Germinal center (tissue), 1 donor: ENCODE measurements at places on chromosomes 5 and 9.

DNA sequence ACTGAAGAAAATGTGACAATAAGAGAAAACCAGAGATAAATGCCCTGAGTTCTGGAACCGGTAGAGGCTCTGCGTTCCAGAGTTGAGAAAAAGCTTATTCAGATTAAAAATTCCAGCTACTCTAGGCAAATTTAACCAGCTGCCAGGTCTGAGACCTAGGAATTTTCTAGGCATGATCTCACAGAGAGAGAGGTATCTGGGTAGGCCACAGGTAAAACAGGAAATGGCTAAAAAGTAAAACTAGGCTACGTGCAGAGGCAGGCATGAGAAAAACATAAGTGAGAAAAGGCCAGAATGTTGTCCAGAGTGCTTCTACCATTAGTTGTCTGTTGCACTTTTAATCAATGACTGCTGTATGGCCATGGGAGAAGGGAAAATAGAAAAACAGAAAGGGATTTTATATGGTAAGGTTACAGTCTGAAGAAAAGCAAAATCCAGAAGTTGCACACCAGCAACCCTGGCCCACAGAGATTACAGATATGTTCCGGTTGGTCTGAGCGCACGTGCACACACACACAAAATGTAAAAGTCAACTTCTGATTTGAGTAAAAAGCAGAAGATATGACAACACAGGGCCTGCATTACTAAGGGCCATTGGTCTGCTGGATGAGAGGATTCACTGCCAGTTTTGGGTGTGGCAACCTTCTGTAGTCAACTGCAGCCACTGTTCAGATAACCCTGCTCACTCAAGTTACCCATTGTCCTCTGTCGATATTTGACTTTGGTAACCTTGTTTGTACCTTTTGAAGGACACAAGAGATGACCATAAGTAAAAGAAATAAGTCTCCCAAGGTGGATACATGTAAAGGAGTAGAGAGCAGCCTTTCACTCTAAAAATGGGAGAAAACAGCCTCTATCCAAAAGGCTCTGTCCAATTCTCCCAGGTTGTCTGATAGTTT is 266.0 kb downstream of the DTWD2 start:
- no peak for DNase-seq

GRCh38 chr9:127303830-127304229 is 39.3 kb downstream of the GARNL3 start:
- DNase-seq, result no peak

DNA sequence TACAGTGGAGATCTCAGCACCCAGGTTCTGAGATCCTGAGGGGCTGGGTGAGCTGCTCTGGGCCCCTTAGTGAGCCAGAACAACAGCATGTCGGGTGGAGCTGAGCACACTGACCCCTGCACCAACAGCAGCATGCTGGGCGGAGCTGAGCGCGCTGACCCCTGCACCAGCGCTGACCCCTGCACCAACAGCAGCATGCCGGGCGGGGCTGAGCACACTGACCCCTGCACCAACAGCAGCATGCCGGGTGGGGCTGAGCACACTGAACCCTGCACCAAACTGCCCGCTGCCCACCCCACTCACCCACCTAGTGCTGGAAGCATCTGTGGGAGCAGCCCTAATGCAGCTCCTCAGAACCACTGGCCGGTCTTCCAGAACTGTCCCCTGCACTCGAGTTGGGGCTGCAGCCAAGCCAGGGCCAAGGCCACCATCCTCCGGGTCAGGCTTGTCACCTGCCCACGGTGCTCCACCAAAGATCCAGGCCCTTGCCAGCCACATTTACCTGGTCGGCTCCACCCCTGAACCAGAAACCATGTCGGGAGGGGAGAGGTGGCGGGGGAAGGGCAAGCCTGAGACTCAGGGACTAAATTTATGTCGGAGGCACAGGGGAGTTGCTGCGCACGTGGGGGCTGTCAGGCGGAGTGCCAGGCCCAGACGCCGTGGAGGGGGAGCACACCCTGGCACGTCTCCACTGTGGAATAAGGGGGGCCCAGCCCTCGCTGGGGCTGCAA is 80.3 kb downstream of the ADAMTS2 start:
- DNase-seq, result no peak

GRCh38 chr5:148091991-148092964 is 28.5 kb downstream of the SPINK5 start:
- no peak for DNase-seq

GRCh38 chr9:129421371-129421770 is 199.5 kb downstream of the C9orf50 start:
- DNase-seq, result no peak

GRCh38 chr5:88854769-88855168 is 28.2 kb downstream of the MEF2C start:
- no peak for DNase-seq

DNA sequence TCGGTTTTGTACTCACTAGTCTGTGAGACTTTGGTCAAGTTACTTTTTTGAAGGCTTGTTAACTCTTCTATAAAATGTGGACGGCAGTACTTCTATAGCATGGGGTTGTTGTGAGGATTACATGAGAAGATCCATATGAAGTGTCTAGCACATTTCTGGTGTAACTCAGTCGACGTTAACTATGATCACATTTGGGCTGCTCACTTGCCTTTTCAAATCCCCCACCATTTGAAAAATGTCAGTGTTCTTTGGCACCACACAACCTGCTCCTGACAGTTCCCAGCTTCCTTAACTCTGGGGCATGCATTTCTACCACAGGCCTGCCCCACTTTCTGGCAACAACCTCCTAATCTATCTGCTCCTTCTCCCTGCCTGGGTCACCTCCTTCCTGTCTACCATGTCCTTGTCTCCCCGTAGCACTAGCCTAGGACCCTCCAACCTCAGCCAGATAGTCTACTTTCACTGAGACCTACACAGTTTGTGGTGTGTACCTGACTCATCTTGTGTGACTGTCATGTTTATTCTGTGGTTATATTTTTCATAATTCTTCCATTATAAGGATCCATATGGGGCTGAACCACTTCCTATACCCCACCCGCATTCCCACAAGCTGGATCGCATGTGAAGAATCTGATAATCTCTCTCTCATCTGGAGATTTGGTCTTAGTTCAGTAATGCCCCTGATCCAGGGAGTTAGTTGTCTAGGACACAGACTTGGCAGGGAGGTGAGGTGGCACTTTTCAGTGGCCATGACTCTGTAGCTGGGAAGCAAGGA is 30.2 kb upstream of the BASP1 start:
- DNase-seq, result no peak

GRCh38 chr9:80025796-80026520 is 454.2 kb downstream of the TLE4 start:
- no peak for DNase-seq

GRCh38 chr5:103590221-103590620 is 27.6 kb upstream of the NUDT12 start:
- DNase-seq, result no peak

DNA sequence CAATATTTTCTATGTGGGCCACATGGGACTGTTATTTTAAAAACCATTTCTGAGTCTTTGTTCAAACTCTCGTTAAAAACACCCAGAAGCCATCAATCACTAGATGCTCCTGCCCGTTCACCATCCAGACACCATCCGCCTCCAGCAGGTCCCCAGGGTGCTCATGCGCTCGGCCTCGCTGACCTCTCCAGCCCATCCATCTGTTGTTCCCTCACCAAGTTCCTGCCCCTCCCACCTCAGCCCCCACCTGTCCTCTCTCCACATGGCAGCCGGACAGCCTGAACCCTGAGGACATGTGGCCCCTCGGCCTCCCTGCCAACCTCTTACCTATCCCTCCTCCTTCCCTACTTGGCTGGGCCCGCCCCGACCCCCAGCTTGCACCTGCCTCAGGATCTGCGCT is 31.6 kb downstream of the NSUN2 start:
- no peak for DNase-seq

DNA sequence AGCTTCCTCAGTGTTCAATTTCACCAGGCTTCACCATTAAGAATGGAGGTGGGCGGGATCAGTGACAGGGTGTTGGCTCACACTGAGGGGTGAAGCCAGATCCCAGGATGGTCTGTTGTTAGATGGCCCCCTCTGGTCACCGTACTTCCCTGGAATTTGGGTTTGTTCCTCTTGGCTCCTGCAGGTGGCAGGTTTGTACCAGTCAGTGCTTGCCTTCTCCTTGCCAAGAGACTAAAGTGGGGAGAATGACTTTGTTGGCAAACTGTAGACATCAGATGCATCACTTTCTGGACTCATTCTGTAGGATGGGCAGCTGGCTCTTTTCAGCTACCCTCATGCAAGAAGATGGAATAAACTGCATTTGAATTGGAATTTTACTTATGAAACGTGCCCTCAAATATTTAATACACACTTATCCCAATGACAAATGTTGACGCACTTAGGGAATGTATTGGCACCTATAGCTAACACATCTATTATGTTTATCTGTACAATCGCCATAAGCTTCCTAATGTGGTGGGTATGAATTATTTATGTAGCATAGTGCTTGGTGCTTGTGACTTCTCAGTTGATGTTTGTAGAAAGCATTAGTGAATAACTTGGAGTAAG is 31.4 kb upstream of the ANKRD55 start:
- peak; percentile 10 for DNase-seq

DNA sequence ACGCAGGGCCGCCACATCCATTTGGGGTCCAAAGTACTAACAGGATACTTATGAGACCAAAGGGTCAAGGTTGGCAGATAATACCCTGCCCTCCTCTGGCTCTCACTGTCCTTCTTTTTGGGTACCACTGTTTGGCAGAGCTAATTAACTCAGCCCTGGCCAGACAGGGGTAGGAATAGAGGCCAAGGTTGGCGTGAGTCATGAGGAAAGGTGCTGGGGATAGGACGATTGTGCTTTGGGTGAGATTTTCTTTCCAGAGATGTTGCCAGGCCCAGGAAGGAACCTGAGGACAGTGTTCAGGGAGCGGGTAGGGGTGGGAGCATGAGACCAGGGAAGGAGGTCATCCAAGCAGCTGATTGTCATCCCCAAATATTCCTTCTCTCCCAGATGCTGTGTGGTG is 191.8 kb upstream of the PANK3 start:
- DNase-seq, result no peak

DNA sequence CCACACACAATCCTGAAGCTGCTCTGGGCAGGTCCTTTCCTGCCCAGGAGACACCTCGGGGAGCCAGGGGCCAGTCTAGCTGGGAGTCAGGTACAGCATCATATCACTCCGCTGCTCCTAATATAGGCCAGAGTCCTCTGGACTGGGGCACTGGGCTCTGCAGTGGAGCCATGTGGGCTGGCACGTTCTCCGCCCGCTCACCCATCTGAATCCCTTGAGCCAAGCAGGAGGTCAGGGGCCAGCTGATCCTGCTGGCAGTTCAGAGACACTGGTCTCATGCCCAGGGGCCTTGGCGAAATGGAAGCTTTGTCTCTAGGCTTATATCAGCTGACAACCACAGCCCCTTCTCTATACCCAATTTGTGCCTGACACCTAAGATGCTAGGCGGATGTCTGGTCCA is 9.3 kb upstream of the CORO2A start:
- DNase-seq, result no peak

GRCh38 chr5:86979811-86980411 is 287.8 kb upstream of the RASA1 start:
- DNase-seq, result no peak

- no peak for DNase-seq
Measured at GRCh38 chr5:149837680-149838269, 106.8 kb downstream of the PDE6A start.

DNA sequence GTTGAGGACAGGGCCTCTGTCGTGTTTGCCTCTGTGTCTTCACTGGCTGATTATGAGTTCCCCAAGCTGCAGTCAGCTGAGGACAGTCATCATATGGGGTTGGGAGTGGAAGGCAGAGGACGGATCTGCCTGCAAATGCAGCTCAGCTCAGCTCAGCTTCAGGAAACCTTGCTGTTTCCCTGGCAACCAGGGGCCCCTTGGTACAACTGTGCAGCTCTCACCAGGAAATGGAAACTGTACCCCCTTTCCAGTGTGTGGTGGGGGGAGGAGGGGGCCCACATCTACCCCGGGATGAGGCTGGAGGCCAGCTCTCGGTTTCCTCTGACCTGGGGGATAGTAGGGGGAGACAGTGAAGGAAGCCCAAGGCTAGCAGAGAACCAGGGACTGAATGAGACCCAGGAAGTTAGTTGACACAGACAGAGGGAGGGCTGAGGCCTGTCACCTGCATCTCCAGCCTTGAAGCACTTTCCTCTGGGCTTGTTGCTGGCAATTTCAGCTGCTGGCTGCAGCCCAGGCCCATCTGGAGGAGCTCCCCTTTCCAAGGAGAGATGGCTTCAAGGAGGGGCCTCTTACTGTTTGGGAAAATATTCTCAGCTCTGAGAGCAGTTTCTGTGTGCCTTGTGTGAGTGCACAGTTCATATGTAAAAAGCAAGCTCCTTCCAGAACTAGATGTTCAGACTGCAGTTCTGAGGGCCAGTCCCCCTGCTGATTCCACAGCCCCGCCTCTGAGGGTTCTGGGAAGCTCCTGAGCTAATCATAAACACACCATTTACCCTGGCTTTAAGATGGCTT is 6.9 kb downstream of the ANXA6 start:
- DNase-seq, result peak; percentile 51

GRCh38 chr9:136539427-136540421 is 6.1 kb downstream of the NOTCH1 start:
- peak; percentile 90 for DNase-seq

DNA sequence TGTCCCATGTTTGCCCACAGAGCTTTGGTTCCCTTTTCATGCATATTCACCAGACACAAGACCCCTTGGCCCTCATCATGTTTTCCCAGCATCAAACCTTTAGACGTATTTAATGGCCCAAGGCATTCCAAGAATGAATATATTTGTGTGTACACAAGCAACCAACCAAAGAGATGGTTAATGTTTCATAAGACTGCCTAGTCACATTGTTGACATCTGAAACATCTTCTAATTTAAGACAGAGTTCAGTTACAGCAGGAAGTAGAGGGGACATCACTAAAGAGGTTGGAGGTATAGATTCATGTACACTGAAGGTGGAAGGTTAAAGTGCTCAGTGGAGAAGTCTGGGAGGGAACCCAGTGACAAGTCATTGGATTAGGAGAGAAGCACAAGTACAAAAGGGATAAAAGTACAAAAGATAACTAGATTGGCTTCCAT is 49.1 kb downstream of the SUSD1 start:
- DNase-seq, result no peak

DNA sequence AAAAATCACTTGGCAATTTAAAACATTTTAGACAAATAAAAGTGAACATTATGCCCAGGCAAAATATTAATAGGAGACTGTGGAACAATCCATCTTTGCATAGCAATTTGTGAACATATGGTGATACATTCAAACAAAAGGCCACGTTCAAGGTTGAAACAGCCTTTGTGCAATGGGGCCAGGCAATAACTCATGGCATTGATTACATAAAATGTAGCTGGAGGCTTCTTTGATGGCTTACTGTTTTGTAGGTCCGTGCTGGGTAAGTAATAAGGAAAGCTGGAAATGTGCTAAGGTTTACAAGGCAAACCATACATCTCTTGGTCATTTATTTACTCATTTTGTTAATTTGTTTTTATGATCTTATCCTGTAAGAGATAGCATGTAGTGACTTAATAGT is 651.8 kb downstream of the KCTD16 start:
- no peak for DNase-seq

GRCh38 chr9:130927995-130928900 is 10.8 kb downstream of the FIBCD1 start:
- peak; percentile 45 for DNase-seq

GRCh38 chr5:10266137-10266536 is 16.1 kb downstream of the CCT5 start:
- no peak for DNase-seq

- no peak for DNase-seq
Measured at GRCh38 chr9:124623966-124624734, 117.0 kb upstream of the NR5A1 start.

GRCh38 chr5:150253416-150254208 is 36.0 kb downstream of the CAMK2A start:
- DNase-seq, result no peak
